GM23248 (cell line): ENCODE measurements at places on chromosomes 12 and 14.

DNA sequence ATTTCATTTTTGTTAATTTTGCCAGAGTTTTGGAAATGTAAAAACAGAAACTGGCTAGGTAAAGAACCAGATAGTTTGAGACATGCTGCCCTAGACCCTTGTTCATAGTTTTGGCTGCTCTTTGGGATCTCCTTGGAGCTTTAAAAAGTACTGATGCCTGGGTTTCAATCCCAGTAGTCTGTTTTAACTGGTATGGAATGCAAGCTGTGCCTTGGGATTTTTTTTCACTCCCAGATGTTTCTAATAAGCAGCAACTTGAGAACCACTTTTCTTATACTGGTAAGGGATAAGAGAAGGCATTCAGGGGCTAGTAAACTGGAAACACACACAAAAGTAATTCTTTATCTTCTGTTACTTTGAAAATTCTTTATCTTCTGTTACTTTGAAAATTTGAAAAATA, 18.8 kb downstream of the SLC35F4 start:
- DNase-seq, result peak; percentile 75

GRCh38 chr12:107326237-107326636, 232.9 kb upstream of the CRY1 start:
- no peak for DNase-seq

GRCh38 chr12:51383269-51383905, 7.8 kb downstream of the GALNT6 start:
- no peak for DNase-seq

GRCh38 chr12:110200124-110200417, 75.9 kb downstream of the IFT81 start:
- peak; percentile 22 for DNase-seq

GRCh38 chr12:4039931-4040330, 166.7 kb upstream of the PARP11 start:
- peak; percentile 21 for DNase-seq

- DNase-seq, result peak; percentile 36
Measured at GRCh38 chr12:56188778-56189098, 545 bp downstream of the SMARCC2 start.

DNA sequence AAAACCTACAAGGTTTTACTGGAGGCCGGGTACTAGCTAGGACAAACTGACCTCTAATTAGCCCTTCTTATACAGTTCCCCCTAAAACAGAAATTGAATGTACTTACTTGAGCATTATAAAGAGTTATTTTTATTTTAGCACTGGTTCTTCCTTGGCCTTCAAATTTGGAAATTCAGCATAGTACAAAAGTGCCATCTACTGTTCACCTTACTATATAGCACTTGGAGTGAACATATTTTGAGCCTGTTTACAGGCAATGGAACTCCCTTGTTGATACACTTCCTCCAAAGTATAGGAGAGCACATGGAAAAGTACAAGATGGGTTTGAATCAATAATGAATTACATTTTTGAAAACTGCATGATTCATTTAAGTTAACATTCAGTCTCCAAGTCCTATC, 3.9 kb upstream of the POC1B start:
- DNase-seq, result peak; percentile 71

- no peak for DNase-seq
Measured at GRCh38 chr12:110922652-110923051, 2.3 kb upstream of the MYL2 start.

GRCh38 chr14:90603336-90603735, 206.5 kb downstream of the CALM1 start:
- no peak for DNase-seq

DNA sequence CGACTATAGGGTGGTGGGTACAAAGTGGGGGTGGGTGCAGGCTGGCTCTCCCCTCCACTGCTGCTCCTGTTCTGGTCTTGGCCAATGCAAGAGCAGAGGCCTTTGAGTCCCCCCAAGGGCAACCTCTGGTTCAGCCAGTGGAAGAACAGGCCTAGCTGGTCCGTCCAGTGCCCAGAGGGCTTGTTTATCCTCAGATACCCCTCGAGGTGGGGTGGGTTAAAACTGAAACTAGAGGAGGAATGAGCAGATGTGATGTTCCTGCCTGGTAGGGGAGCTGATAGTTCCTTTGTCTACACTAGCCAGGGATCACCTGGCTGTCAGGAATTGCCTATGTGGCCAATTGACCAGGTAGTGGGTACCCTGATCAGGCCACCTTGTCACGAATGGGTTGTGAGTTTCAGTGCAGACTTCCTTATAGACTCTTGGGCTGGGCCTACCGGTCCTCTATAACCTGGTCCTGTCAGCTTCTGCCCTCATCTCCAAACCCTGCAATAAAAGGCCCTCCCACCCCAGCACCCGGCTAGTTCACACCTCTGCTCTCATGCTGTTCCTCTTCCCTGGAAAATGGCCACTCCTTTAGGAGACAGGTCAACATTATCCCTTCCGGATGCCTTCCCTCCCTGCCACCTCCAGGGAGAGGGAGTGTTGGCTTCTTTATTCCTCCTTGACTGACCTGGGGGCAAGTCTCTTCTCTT, 10.7 kb upstream of the HSP90AA1 start:
- DNase-seq, result no peak

DNA sequence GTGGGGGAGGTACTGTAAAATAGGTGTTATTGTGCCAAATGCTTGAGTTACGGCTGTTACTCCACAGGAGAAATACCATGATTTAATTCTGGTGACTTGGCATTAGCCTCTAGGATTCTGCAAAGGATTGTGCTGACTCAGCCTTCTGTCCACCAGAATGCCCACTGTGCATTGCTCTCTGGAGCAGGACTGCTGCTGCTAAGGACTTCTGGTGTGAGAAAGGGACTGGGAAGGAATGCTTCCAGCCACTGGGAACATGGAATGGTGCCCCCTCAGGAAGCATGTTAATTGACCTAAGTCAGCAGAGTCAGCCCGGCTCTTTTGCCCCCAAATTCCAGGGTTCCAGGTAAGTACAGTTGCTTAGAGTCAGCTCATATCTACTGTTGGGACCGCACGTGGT, 32.9 kb downstream of the ZFHX2 start:
- no peak for DNase-seq

- no peak for DNase-seq
Measured at GRCh38 chr12:41795910-41796309, 348.8 kb downstream of the GXYLT1 start.

DNA sequence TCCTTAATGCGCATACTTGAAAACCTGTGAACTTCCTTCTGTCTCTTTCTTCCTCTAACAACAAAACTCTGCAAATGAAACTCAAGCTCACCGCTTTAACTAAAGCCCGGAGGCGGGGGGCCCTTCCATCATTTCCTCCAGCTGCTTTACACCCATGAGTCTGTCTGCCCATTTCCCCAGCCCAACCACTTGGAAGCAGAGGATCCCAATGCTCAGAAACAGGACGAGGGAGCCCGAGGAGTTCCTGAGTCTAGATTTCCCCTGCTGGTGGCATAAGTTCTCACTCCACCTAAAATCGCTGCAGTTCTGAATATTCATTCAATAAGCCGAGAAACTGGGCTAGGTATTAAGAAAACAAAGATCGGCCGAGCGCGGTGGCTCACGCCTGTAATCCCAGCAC, 30.8 kb downstream of the GPR19 start:
- no peak for DNase-seq

GRCh38 chr12:123877968-123878367, 94.7 kb downstream of the CCDC92 start:
- no peak for DNase-seq

GRCh38 chr12:109544955-109545531, 28.3 kb downstream of the MMAB start:
- peak; percentile 68 for DNase-seq

DNA sequence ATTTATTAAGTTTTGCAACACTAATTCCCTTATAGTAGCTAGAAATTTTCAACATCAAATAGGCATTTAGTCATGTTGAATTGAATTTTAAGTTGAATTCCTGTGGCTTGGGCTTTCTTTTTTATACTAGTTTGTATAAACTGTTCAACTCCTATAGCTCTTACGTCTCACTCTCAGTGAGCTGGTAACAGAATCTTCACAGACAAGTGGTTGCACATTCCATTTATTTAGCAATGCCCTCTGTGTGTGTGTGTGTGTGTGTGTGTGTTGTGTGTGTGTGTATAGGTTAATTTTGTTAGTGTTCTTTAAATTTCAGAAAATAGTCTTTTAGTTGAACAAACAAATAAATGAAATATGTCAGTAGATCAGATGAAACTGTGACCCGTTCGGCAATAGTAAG, 425.0 kb downstream of the NPAS3 start:
- peak; percentile 32 for DNase-seq

DNA sequence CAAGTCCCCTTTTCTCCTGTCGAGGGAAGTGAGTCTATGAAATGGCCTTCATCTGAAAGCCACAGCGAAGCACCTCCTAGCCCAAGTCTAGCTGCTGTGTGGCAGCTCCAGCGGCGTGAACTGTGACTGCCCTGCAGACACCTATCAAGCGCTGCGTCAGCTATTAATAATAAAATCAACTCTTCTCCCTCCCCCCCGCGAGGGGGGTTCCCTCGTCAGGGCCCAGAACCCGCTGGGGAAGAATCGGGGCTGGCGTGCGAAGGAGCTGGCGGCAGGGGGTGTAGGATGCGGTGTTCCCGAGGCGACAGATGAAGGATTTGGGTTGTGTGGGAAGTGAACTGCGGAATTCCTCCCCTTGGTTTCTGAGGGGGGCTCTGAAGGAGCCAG, 662 bp upstream of the ATP2A2 start:
- DNase-seq, result peak; percentile 77

GRCh38 chr12:80056845-80057244, 42.5 kb upstream of the OTOGL start:
- DNase-seq, result no peak

- DNase-seq, result no peak
Measured at GRCh38 chr12:73235387-73235786, 963.2 kb downstream of the TRHDE start.

DNA sequence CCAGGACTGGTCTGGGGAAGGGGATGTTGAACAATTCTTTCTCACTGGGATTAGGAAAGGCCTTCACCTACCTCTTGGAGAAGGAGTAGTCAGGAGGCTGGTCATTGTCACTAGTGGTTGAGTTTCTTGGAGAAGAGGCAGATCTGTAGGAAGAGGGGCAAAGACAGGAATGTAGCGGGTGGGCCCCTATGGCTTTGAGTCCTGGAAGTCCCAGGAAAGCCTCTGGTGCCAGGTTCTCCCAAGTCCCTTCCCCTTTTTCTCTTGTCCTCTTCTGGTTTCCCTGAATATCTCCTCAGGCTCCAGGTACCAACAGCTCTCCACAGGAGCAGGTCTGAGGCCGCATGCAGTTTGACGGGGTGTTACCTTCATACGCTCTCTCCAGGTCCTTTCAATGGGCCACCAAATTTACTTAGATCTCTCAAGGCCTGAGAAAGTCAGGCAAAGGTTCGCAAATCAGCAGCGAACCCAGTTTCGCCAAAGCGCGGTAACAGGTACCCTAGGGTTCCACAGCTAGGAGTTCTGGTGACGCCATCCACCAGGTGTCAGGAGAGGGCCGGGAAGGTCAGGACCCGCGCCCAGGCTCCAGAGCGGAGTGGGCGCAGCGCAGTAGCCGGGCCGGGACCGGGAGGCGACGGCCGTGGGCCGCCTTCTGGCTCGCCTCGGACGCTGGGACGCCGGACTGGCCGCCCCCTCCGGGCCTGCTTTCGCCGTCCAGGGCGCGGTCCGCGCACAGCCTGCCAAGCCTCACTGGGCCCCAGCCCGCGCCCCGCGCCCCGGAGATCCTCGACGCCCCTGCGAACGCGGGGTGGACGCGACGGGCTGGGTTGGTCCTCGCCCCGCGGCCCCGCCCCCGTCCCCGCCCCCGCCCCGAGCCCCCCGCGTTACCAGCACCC, 795 bp downstream of the SMAGP start:
- DNase-seq, result peak; percentile 63

- no peak for DNase-seq
Measured at GRCh38 chr14:105043641-105044040, 21.6 kb downstream of the GPR132 start.

GRCh38 chr12:56687223-56688128, 608 bp downstream of the PTGES3 start:
- DNase-seq, result peak; percentile 60

GRCh38 chr12:124678421-124678893, 111.0 kb upstream of the NCOR2 start:
- no peak for DNase-seq

DNA sequence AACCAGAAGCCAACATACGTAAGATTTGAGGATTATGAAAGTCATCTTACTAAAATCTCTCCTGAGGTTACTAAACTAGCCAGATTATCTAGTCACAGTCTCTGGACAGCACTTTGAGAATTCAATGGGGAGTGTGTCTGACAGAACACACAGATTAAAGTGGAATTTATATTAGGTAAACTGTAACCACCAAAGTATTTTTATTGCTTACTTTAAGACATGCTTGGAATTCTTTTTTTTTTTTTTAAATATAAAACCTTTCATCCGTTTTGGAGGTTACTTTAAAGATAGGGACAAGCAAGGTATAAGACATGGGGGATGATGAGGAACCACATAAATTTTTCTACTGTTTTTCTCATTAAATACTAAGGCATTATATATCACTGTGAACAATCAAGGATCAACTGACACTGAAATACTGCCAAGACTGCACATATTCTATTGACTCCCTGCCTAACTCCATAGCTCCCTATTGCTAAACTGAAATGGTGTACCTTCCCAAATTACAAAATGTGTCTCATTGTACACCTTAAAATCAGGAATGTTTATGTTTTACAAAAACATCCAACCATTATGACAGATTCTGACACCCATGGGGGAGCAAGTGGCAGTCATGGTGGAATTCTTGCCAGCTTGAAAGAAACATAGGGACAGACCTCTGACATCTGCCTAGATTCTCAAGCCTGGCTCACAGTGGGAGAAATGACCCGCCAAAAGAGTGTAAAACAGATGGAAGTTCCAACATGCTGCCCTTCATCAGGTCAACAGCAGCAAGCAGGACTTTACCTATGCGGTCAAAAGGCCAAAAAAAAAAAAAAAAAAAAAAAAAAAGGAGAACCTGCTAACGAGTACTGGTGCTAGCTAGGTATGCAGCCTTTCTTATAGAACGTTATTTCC, 239.3 kb downstream of the MED13L start:
- DNase-seq, result peak; percentile 68

DNA sequence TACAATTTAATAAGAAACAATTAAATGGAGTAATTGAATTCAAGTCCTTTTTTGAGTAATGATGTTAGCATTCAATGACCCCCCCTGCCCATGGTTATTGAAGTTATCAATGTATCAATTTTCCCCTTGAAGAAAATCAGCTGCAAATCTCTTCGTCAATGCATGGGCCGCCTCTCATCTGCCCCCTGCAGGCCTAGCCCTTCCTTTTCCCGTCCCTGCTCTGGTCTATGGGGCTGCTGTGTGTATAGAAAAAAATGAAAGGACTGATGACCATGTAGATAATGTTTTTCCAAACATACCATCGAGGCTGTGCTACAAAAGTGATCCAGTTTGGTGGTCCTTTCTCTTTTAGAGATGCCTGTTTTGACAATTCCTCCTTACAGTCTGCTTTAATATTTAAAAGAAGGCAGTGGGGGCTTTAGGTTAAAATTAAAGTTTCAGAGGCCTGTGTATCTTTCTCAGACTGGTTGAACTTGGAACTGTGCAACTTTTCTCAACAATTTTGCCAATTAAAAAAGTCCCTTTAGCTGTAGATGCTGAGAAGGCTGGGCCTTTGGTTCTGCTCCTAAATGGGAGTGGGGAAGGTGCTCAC, 98.4 kb downstream of the APAF1 start:
- DNase-seq, result peak; percentile 26

GRCh38 chr14:91570021-91570420, 59.9 kb upstream of the PPP4R3A start:
- no peak for DNase-seq
